Daoy (cell line): ENCODE measurements at places on chromosomes 13 and 19. TPM values are rescaled to one million over a fixed set of nuclear protein-coding genes. Genes with fewer than 3 reads are reported as not detected.

- no peak for DNase-seq
These were observed 41.0 kb downstream of the KL start for GRCh38 chr13:33057019-33057780.

Gene ACP7
- 0.57 TPM in 1 of 2 replicates, not detected in the other for total RNA-seq

DNA sequence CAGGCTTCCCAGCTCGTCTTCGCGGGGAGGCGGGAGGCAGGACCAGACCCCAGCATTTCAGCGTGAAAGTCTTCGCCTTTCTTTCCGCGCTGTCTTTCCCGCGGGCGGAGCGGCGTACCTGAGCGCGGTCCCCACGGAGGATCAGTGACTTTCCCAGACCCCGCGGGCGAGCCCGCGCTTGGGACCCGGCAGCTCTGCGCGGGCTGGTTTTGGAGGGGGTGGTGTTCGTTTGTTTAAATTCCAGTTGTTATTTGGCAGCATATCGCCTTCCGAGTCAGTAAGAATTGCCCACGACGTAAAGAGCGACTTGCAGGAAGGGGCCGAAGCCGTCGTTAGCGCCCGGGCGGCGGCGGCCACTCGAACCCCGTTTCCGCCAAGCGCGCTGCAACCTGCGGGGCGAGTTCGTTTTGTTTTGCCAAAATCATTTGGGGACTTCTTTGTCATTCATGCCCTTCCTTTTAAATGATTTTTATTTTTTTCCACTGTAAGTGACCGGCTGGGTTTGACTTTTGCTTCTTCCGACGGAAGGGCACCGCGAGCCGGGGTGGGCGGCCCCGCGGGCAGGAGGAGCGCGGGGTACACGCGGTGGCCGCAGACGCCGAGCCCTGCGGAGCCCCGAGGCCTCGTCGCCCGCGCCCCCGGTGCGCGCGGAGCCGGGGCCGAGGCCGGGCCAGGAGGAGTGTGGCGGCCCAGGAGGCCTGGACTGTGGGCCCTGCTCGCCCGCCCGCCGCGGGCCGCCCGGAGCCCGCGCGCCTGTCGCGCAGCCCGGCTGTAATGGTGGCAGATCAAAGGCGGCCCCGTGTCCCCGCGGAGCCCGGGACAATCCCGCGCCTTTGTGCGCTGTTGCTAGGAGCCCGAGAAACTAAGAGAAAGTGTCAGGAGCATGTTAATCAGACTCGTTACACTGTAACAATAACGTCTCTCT lies 75.9 kb downstream of the ZIC5 start:
- no peak for DNase-seq

DNA sequence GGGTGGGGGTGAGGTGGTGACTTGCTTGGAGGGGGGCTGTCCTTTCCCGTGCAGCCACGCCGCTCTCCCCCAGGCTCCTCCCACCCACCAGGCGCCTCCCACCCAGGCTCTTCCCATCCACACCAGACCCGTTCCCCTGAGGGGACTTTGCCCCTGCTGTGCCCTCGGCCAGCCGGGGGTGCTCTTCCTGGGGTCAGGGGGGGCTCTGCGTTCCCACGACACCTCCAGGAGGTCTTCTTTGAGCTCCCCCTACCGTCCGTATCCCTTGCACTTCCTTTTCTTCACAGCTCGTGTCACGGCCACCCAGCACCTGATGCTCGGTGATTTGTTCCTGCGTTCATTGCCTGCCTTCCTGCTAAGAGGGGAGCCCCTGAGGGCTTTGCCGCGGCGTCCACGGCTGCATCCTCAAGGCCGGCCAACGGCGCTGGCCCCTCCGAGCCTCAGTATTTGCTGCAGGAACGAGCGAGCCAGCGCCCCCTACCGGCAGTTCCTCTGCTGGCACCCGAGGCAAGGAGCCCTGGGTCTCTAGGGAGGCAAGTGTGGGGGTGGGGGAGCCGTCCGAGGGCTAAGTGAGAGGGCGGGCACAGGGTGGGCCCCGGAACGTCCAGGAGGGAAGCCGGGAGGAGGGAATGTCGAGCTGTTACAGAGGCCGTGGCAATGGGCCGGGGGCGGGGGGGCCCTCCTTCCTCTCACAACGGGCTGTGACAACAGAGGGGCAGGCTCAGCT lies 11.8 kb downstream of the LRRC4B start:
- peak; percentile 84 for DNase-seq

DNA sequence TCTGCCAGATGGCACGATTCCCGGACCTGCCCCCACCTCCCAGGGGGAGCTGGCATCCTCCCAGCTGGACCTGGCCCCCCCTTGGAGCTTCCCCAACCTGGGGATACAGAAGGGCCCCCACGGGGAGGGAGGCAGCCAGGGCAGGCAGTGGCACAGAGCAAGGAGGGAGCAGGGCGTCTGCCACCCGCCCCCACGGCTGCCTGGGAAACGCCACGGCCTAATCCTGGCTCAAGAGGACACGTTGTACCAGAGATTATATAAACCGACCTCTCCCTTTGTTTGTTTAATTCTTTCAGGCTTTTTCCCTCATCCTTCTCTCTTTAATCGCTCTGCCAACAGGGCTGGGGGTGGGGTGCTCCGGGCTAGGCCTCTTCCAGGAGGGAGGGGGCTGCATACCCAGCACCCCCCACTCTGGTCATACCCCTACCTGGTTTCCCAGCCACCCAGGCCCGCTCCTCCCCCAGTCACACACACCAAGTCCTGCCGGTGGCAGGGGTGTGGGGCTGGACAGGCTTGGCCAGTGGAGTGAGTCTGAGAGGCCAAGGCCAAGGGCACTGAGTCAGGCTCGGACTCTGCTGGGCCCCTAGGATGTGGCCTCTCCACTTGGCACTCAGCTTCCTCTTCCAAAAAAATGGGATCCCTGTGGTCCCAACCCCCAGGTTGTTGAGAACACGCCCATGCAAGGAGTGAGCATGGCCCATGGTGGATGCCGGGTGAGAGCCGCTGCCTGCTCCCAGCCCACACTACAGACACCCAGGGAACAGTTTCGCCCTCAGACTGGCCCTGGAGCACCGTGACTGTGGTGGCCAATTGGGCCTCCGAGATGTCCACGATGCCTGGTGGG lies 29.5 kb upstream of the NFIC start:
- DNase-seq = peak; percentile 68

DNA sequence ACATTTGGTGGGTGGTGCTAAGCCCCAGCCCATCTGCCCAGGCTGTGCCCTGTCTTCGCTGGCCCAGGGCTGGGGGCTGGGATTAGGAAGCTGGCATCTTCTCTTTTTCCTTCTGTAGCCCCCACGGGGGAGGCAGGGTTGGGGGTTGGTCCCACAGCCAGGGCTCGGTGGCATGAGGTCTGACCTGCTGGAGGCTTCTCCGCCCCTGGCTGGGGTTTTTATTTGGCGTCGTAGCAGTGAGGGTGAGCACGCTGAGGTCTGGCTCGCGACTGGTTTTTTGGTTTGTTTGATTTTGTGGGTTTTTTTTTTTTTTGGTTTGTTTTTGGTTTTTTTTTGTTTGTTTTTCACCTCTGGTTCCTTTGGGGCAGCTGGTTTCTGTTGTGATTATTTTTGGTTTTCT lies 14.7 kb downstream of the ZNF574 start:
- DNase-seq = no peak

Gene ZNF98
- 3.7 and 7.2 TPM in 2 replicates for total RNA-seq

DNA sequence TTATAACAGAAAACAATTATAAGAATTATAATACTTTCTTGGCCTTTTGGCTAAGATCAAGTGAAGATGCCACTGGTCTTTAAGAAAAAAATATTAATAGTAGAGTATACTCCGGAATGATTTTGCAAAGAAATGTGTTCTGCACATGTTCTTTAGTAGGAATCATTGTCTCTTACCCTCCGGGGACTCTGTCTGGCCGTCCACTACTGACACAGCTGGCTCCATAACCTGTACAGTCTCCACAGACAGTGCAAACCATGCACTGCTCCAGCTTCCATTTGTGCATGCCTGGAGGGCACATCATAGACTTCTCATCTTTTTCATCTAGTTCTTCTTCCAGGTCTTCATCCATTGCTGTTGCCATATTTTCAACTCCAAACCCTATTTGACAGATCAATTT lies 75.9 kb downstream of the MYCBP2 start:
- no peak for DNase-seq

DNA sequence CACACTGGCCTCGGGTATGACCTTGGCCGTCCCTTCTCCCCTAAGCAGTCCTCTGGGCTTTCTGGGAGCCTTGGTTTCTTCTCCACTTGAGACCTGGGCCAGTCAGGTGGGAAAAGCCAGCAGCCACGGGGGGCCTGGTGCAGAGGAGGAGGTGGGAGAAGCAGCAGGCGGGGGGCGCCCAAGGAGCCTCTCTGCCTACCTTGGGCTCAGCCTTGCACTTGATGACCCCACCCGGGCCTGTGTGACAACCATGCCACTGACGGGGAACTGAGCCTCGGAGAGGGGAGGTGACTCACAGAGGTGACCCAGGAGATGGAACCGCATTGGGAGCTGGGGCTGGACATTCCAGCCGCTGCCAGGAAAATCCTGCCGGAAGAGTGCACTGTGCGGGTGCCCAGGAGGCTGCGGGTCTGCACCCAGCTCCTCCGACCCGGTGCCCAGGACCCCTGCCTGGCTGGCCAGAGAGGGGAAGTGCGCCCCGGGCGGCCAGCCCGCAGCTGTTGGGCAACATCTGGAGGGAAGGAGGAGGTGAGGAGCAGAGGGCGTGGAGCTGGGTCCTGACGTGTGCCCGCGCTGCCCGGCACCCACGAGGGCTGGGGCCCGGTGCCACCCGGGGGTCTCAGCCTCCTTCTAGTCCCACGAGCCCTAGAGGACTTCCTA lies 23.4 kb upstream of the SLC7A10 start:
- DNase-seq = peak; percentile 45

DNA sequence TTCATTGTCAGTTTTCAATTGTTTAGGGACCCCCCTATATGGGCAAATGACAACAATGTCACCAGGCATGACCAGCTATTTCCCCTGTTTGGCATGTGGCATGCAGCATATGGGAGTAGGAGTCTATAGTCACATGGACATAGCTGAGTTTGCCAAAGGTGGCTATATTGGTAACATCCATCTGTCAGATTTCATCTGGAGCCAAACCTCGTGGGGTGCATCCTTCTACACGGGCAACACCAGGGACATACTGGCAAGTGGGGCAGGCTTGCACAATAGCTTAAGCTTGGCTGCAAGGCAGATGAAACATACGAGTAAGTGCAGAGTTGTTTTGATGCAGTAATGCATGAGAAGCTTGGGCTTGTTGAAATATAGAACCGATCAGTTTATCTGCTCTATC lies 24.5 kb upstream of the ZNF816 start:
- DNase-seq = no peak

- DNase-seq = no peak
These were observed 8.6 kb downstream of the ANO8 start for GRCh38 chr19:17325881-17326594.

GRCh38 chr19:17766543-17767131 lies 15.4 kb downstream of the FCHO1 start:
- peak; percentile 91 for DNase-seq

Gene ADM5
- total RNA-seq = 0.27 and 0.40 TPM in 2 replicates

DNA sequence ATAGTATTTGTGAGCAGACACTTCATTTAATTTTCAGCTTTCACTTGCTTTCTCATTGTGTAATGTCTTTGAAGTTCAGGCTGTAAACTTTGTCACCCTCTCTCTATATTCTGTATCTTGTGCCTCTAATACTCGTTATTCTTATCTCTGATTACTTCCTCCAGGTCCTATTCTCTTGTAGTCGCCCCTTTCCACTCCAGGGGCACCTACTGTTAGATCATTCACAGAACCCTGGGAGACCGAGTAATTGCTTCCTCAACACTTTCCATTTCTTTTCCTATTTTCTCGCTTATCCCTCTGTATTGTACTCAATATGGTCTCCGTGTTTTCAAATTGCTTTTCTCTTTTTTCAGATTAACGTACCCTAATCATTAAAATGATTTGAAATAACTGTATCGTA lies 93.9 kb upstream of the TDRD3 start:
- no peak for DNase-seq

Gene TEX101
- not detected in 2 replicates for total RNA-seq

GRCh38 chr13:37995092-37995491 lies 125.5 kb upstream of the TRPC4 start:
- no peak for DNase-seq

GRCh38 chr19:32976223-32976805 lies 4.3 kb downstream of the FAAP24 start:
- DNase-seq = peak; percentile 55

Gene ELANE
- total RNA-seq = not detected in 2 replicates

DNA sequence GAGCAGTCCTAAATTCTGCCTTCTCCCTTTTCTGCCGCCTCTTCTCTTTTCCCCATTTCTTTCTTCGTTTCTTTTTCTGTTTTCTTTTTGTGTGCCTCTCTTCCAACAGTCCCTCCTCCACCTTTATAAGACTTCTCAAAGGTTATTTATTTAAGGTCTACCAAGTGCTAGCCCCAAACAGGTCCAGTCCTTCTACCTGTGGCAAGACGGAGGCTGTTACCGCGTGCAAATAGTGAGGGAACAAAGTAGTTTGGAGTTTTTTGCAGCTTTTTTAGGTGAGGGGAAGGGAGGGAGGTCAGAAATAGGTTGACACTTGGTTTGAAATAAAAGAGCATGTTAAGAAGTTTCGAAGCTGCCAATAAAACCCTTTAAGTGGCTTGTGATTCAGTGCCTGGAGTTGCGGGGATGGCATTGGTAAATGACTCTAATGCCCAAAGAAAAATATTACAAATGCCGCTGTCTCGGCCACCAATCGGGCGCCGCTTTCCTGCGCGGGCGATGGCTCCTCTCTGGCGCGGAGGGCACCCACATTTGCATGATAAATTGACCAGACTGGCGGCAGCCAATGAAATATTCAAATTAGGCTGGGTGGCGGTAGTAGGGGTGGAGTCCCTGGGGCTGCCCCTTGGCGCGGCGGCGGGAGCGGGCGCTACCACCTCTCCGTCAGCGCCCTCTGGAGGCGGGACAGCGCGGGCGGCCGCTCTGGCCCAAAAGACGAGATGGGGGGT lies 7.5 kb upstream of the TSHZ3 start:
- DNase-seq = peak; percentile 63

Gene IGFL1
- total RNA-seq = not detected in 2 replicates

- DNase-seq = no peak
These were observed 29.2 kb upstream of the GARRE1 start for GRCh38 chr19:34224996-34225658.

GRCh38 chr13:74622284-74622683 lies 488.1 kb upstream of the KLF12 start:
- no peak for DNase-seq

GRCh38 chr13:51894239-51894638 lies 32.5 kb downstream of the CCDC70 start:
- peak; percentile 26 for DNase-seq

- DNase-seq = no peak
These were observed 1.5 kb downstream of the SCAF1 start for GRCh38 chr19:49643466-49643865.

Gene LGALS14
- total RNA-seq = not detected in 2 replicates

Gene TYROBP
- not detected in 2 replicates for total RNA-seq

DNA sequence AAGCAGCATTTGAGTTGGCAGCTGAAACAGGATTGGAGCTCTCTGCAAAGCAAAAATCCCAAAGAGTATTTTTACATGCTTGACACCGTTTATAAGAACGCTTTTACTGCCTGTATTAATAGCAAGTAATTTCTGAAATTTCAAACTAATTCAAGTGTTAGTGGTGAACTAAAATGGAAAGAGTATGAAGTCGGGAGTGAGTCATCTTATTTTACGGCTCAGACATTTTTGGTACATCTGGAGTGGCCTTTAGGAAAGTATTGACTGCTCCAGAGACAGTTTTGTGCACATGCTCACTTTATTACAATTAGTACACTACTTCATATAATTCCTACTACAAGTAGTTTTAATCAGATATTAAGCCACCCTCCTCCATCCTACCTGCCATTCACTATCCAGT lies 167.4 kb downstream of the SLITRK6 start:
- DNase-seq = no peak

Gene PTPRS
- total RNA-seq = 38.9 and 43.9 TPM in 2 replicates

Gene CGB1
- not detected in 2 replicates for total RNA-seq
